ENCODE measurements at places on chromosomes 6 and 20.

GRCh38 chr20:20710443-20711315 is 1.8 kb downstream of the RALGAPA2 start:
- DNase-seq: peak; percentile 84

DNA sequence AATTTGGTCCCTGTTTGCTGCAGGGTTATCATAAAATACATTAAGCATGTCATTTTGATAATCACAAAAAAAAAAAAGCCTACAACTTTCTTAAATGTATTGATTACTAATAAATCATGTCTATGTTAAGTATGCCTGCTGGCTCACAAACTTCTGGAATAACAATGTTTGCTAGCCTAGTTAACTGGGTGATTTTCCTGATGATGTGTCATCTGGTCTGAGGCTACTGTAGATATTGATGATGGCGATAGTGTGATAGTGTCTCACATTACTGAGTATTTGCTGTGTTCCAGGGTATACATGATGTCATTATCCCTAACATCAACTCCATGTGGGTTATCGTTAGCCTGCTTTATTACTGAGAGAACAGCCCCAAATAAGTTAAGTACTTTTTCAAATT is 86.2 kb upstream of the VSTM2L start:
- DNase-seq: no peak

GRCh38 chr6:140225701-140226436 is 851.4 kb upstream of the CITED2 start:
- no peak for DNase-seq

DNA sequence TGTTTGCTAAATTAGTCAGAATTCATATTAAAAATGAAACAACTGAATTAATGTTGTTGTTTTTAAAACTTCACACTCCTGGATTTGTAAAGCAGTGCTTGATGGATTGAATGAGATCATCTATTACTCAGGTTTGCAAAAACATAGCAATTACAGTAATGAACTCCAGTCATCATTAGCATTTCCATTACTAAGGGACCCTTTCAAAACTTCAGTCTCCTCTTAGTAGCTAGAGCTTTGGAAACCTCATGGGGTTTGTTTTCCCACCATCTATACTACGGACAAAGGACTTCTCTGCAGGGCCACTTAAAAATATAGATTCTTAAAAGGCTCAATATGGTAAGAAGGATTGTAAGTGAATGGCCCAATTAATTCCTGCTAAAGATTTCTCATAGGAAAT is 209.9 kb upstream of the PRND start:
- DNase-seq: no peak

DNA sequence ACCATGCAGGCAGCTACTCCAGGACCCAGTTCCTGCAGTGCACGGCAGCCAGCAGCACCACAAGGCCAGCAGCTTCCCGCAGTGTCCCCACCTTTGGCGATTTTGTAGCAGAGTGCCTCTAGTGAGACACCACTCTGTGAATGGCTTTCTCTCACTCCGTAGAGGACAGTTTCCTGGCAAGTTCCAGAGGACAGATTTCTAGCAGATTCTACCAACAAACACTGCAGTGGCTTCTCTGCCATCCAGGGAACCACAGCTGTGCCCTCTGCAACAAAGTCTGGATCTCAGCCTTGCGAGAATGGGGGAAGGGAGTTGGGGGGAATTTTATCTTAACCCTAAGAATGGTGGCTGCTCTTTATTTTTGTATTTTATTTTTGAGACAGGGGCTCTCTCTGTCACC is 28.7 kb downstream of the SNHG17 start:
- no peak for DNase-seq

GRCh38 chr20:6599876-6600735 is 167.4 kb upstream of the BMP2 start:
- DNase-seq: no peak

DNA sequence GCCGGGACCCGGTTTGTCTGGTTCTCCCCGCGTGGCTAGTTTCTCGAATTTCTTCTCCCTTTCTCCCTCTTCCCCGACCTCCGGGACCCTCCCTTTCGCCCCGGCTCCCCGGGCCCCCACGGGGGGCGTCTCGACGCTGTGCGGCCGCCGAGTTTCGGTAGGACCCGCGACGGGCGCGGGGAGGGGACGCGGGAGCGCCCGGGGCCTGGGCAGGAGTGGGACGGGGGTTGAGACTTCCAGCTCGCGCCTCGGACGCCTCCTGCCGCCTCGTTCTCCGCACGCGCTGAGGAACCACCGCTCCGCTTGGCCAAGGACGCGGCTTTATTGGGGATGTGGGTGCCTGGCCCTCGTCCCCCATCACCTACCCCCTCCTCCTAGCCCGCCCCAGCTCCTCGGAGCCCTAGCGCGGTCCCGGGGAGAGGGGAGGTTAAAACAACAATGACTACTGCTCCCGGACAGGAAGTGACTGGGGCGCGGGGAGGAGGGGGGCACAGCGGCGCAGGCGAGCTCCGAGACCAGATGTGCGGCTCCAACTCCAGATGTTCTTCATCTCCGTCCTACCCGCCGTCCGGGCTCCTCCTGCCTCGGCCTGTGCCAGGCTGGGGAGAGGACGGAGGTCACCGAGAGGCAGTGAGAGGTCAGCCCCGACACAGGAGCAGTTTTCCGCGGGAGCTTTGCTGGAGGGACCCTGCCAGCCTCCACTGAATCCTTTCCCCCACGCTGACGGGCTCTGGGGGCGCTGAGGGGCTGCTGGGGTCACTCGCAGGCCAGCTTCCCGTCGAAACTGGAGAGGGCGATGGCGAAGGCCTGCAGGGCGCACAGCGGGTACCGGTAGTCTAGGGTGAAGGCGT is 917 bp upstream of the TEAD3 start:
- peak; percentile 54 for DNase-seq

GRCh38 chr6:3535776-3536435 is 79.1 kb upstream of the SLC22A23 start:
- DNase-seq: no peak

DNA sequence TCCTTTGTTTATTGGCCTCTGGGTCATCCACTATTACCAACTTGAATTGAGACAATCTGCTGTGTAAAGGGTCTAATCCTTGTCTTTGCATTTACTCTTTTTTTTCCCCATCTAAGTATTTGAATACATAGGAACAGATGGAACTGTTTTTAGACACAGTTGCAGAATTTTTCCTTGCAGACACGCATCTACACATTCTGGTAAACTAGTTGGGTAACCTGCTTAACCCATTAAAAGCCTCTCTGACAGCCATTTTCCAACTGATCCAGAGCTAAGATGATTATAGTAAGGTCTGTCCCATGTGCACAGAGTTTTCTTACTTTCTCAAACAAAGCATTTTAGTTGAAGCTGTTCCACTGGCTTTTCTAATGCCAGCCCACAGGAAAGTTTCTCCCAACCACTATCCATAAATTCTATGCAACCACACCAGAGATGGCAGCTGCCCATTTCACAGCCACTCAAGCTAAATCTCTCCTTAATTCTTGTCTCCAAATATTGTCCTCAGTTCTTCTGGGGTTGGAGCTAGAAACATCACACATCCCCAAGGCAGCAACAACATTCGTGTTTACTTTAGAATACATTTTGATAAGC is 492.1 kb downstream of the MAFB start:
- DNase-seq: no peak

- DNase-seq: no peak
Measured at GRCh38 chr20:36540551-36541211, 638 bp upstream of the MYL9 start.

DNA sequence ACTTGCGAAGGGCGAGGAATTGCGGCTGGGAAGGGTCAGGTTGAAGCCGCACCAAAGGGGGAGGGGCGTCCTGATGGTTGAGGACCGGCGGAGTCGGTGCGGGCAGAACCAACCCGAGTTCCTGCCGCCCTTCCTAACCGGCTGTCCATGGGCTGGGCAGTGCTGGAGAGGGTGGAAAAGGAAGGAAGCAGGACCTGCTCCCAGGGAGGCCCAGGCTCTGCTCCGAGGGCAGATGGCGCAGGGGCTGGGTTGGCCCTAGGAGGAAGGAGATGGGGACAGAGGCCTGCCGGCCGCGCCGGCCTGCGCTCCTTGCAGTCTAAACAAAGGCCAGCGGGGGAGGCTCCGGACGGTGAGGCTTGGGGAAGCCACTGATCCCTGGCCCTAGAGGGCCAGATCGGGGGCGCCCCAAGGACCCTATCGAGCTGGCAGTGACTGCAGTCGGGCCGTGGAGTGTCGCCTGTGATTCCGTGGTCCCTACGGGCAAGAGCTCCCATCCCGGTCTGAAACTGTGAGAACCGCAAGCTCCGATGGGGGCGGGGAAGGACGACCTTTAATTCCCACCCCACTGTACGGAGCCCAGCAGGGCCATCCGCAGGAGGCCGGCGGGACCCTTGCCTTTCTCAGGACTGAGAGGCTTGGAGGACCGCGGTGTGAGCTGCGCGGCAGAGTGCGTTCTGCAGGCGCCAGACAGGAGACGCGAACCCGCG is 39.4 kb downstream of the YTHDF1 start:
- no peak for DNase-seq
